AG20443 (cell line): ENCODE measurements at places on chromosomes 1 and 21.

DNA sequence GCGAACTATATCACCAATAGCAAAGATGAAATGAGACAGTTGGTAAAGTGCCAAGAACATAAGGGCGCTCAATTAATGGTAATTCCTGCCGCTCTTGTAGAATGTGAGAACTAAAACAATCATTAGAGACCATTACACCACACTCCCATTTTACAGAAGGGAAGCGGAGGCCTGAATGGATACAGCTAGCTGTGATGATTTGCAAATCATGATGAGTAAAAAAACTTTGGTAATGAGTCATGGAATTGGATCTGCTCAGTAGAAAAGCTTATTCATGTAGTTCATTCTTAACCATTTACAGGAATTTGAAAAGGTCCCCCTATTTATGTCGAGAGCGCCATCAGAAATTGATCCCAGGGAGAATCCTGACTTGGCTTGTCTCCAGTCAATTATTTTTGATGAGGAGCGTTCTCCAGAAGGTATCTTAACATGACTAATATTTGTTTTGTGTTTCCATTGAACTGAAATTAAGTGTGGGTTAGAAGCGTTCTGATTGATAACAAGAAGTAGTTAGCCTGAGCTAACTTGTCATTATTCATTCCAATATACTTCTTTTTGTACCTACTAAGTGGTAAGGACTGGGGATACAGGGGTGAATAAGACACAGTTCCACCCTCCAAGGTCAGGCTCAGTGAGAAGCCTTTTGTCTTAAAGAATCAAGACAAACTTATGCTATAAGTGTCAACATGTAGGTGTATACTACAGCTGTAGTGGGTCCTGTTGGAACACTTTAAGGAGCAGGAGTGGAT is 812 bp downstream of the TTC4 start:
- peak; percentile 49 for DNase-seq

DNA sequence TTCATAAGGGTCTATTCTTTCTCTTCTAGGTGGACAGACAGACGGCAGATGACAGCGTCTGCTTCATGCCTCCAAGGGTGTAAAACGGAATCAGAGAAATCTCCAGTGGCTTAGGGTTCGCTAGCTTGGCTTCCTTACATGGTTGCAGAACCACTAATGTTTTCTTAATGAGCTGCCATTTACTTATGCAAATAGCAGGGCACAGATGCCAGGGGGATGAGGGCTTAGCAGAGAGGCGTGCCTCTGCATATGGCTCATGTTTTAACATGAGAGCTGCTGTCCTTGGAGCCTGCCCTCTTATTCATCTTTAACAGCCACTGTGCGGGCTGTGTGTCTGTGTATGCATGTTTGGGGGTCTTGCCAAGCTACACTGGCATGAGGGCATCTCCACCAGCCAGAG is 119.6 kb downstream of the IER5 start:
- no peak for DNase-seq

- DNase-seq, result no peak
Observed at GRCh38 chr1:159826441-159827101, at the start of gene SLAMF8. Gene SLAMF8 (plus strand): TSS chr1:159826873. CDS start chr1:159826899, 26 bp downstream.

DNA sequence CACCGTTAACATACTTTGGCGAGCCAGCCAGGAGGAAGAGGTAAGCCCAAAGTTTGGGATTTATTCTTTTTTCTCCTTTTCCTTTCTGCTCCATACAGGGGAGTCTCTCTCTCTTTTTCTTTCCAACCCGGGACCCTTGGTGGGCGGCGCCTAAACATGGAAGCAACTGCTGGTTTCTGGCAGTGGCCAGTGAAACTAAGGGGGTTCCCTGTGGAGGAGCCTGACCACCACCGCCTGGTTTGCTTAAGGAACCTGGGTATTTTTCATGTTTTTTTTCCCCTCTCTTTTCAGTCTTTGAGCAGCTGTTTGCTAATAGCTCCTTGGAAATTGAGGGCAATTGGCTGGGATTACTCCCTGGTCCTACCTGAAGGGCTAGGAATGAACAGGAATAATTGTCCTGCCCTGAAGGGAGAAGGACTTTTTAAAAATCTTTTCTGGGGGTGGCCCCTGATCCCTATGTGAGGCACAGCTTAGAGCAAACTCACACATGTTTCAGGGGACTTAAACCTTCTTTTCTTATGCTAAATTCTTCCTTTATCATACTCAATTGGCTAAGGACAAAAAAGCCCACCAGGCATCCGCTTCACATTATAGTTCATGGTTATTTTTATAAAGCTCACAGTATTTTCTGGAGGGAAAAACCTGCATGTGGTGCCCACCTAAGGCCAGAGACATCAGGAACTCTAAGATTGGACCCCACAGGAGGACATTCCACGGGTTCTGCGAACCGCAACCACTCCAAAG is 61.3 kb upstream of the PLD5 start:
- no peak for DNase-seq

GRCh38 chr1:219422811-219423598 is 189.9 kb downstream of the ZC3H11B start:
- DNase-seq, result peak; percentile 25

GRCh38 chr1:20099533-20099932 is 19.8 kb downstream of the PLA2G2D start:
- DNase-seq, result no peak

DNA sequence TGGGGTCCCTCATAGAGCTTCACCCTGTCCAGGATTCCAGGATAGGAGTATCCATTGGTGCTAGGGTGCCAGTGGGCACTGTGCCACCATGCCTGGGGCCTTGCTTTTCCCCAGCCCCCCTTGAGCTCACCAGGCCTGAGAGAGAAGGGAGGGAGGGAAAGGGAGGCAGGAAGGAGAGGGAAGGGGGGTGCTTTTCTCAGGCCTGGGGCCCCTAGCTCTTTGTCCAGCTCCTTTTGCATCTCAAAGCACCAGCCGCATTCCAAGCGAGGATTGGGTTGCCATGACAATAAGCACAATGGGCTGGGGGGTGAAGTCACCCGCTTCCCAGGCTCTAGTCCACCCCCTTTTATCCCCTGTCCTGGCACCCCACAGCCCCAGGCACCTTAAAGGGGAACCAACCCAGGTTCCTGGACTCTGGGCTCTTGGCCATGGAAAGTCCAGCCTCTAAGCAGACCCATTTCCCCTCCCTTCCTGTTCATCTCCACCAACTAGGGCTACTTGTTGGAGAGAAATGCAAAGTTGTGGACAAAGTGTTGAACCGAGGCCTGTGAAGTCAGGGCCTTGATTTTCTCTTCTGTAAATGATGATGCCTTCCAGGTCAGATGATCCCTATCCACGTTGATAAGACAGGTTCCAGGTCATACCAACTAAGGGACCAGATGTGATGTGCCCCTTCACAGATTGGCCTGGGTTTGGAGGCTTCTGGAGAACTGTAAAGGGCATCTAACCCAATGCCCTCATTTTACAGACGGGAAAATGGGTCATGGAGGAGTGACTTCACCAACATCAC is 11.4 kb downstream of the THBS3 start:
- DNase-seq, result no peak
